ENCODE measurements at places on chromosomes 7 and 10. TPM values are rescaled to one million over a fixed set of nuclear protein-coding genes. Genes with fewer than 3 reads are reported as not detected.

The GOLGA7B gene
- total RNA-seq = 0.27 TPM

The PAPOLB gene
- total RNA-seq = 0.49 TPM

The ELFN1 gene
- total RNA-seq = 0.54 TPM

The MKX gene
- total RNA-seq = 13.9 TPM

The MYH16 gene
- not detected for total RNA-seq

The TRIL gene
- 1.5 TPM for total RNA-seq

The KEL gene
- not detected for total RNA-seq

The TRPV5 gene
- total RNA-seq = not detected

The TMEM60 gene
- total RNA-seq = 14.5 TPM

The ECHDC3 gene
- total RNA-seq = 6.4 TPM

The EIF3B gene
- 125 TPM for total RNA-seq

Data from sigmoid colon (tissue), 7 donors.